ENCODE measurements at places on chromosomes 7 and 10.

DNA sequence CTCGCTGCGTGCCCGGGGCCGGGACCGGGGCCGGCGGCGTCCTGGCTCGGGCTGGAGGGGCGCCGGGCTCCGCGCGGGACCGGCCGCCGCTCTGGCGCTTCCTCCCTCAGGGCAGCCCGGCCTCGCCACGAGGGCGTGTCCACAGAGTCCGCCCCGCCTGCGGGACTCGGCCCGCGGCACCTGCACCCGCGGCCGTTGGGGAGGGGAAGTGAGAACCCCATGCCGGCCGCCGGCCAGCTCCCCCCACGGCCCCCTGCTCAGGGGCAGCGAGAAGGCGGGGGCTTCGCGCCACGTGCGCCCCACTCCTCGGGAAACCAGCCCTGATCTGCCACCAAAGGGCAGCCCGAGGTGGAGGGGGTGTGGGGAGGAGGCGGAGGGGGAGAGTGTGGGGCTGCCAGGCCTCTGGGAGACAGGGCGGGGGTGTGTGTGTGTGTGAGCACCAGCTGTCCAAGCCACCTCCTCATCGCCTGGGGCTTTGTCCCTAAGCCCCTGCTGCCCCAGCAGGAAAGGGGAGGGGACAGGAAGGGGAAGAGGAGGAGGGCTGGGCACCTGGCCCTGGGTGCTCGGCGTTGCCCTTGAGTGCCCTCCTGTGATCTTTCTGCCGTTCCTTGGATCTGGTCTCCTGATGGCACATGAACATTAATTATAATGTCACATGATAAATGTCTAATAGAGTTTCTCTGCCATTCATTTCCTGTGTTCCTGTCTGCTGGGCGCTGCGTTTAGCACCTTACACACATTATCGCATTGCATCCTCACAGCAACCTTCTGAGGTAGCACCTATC, at the start of gene PIK3AP1:
PIK3AP1 (minus strand) TSS at position 93 of the 785 bp plus-strand sequence. CDS start 120 bp downstream, outside the sequence.
- DNase-seq: peak; percentile 43

- no peak for DNase-seq
Observed at GRCh38 chr7:44290252-44290620, 35.2 kb downstream of the CAMK2B start.

DNA sequence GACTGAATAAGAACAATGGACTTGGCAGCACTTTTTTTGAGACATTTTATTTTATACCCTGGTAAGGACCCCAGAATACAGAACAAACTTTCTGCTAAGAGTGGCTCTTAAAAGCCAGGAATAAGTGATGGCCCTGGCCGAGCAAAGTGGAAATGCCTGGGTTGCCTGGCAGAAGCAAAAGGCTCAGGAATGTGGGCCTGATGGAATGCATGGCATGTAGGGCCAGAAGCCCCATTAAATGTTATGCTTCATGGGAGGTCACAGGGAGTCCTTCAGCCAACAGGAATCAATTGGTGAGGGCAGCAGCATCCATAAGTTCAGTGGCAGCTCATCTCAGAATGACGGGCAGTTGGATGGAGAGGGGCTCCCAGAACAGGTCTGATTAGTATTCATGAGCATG, 301.5 kb upstream of the CACNA2D1 start:
- no peak for DNase-seq

GRCh38 chr10:18293536-18294510, 153.6 kb downstream of the CACNB2 start:
- no peak for DNase-seq

DNA sequence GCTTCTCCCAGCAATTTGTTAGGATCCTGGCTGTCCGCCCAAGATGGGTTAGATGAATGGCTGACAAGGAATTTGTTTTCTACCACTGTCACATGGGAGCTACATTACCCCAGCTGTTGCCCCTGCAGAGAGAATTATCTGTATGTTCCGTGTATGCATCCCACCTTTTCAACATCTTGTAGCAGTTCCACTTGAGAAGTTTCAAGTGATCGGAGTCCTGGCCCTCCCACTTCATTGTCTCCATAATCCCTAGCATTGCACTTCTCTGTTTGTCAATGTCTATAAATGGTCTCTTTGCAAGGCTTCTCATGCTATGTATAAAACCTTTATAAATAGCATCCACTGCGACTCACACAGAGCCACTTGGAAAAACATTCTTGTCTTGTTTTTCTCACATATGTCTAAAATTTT, 972.5 kb downstream of the CNTNAP2 start:
- no peak for DNase-seq

DNA sequence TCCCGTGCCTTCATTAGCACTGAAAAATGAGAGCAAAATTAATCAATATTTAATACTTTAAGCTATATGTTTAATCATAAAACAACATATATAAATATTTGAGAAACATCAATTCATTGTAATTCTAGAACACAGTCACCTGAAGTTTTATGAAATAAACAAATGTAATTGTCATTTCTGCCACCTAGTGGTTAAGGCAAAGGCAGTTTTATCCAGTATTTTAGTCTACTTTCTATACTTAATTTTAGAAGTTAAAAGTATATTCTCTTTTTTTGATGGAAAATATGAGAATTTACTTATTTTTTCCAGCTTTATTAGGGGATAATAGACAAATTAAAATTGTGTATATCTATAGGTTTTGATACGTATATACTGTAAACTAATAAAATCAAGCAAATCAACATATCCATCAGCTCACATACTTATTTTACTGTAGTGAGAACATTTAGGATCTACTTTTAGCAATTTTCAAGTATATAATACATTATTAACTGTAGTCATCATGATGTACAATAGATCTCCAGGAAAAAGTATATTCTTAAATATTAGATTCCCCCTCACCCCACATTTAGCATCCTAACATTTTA, 16.9 kb downstream of the PCGF6 start:
- DNase-seq: no peak

DNA sequence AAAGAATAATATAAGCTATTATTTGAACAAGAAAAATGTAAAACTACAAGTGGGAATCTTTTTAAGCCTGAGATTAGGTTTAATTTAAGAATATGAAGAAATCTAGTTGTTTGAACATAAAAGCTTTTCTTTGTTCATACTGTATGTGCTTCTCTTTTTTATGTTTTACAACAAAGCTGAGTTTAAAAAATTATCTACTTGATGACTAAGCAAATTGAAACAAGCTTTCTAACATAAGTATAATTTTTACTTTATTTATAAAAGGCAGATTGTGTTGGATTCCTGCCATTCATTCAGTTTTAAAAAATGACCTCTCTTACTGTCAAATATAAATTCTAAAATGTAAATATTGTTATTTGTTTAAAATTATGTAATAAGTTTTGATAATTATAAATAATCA, 958.2 kb downstream of the DNAJB9 start:
- DNase-seq: no peak

DNA sequence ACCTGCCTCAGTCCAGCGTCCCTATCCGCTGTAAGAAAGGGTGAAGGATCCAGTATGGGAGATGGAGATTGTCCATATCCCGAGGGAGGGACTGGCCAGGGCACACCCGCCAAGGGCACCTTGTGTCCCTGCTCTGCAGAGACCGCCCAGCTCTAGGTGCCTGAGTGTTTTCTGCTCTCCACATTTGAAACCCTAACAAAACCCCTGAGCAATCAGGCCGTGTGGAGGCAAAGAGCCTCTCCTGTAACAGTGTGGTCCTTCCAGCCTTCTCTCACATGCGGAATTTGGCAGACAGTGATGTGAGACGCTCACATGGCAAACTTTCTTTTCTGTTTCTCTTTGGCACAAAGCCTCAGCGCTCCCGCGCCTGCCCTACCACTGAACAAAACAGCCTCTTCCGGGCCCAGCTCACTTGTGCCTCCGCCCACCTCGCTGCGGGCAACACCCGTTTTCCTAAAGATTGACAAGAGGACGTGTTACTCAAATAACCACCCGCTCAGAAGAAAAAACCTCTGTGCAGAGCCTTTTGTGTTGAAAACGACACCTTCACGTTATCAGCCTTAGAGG, 514.8 kb downstream of the DNAJB6 start:
- no peak for DNase-seq

DNA sequence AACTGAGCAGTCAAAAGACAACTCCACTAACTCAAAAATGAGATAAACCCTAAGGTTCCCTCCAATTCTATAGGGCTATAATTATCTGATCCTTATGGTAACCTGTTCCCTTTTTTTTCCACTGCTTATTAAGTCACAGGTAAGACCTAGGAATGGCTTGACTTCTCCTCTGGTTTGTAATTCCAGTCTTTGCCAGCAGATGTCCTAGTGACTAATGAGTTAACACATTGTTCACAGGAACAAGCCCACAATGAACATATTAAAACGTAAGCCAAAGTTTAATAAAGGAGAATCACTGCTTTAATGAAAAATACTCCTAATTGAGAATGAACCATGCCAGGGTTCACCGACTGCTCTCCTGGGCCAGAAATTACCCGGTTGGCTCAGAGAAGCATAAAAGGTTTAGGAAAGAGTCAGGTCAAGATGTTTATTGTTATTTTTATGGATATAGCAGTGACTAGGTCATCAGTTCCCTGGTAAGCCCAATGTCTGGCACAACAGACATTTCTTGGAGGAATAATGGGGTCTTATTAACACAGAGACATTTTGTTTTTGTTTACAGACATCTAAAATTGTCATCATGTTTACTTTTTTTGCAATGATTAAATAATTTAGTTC, 120.1 kb downstream of the ELAPOR2 start:
- peak; percentile 74 for DNase-seq

- DNase-seq: peak; percentile 21
Observed at GRCh38 chr10:79021331-79021907, 47.3 kb upstream of the ZMIZ1 start.

DNA sequence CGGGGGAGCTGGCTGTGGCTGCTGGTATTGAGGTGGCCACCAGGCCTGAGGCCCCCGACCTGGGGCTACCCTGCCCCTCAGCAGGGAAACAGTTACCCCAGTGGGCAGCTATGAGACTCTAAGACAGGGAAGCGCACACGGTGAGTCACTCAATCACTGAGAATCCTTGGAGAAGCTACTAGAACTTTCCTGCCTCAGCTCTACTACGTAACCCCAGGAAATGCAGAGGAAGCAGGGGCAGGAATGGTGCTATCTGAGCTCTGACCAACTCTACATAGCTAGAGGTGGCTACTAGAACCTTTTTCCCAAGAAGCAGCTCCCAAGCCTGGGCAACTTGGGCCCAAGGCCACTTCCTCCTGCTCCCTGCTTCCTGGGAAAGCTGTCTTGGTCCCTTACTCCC, 11.8 kb downstream of the DNAJB12 start:
- no peak for DNase-seq

GRCh38 chr7:101874028-101874427, 56.6 kb downstream of the CUX1 start:
- no peak for DNase-seq

DNA sequence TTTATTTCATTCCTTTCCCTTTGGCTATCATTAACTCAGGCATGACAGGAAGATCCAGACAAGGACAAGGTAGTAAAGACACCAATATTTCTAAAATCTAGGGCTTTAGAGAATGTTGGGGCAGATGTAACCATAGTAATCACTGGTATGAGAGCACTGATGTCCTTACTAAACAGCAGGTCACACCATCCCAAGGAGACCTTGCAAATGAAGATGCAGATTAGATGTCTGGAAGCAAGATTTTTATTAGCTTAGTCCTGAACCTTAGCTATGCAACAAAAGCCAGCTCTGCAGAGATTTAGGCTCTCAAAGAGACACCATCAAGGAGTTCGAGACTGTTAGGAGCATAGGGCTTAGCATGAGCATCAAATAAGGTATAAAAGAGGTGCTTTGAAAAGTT, 23.6 kb upstream of the FRA10AC1 start:
- no peak for DNase-seq

DNA sequence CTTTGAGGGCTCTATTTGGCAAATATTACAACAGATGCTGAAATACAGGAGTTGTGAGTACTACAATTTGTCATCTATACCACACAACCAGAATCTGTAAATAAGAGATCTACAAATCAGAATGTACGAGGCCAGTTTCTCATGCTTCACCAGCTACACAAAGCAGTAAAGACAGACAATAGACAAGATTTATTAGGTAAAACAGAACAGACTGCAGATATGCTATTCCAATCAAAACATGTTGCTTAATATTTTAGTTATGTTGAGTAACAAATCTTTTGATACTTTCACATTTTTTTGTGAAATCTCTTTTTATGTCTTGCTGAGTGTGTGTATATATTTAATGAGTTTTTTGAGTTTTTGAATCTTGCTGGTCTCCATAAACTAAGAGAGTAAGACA, 109.1 kb downstream of the CHCHD3 start:
- no peak for DNase-seq

GRCh38 chr10:30353851-30354250, 4.8 kb upstream of the MTPAP start:
- no peak for DNase-seq

DNA sequence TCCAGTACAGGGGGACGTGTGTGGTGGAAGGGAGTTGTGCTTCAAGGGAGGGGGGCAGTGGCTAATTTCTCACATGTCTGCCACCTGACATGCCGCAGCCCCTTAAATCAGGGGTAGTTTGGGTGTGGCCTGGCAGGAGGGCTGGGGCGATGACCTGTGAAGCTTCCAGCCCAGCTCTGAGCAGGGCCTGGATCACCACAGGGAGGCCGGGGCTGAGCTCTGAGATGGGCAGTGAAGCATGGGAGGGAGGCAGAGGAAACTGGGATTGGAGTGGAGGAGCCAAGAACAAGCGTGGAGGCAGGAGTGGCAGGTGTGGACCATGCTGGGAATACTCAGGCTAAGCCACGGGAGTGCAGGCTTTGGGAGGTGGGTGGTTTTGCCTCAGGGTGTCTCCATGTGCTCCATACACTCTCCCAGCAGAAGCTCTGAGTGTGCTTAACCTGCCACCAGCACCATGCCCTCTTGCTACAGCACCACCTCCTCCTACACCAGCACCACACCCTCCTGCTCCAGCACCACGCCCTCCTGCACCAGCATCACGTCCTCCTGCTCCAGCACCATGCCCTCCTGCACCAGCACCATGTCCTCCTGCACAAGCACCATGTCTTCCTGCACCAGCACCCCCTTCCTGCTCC, 99.3 kb upstream of the SHH start:
- no peak for DNase-seq

- DNase-seq: no peak
Observed at GRCh38 chr10:64115908-64116643, 594.9 kb downstream of the REEP3 start.

GRCh38 chr10:60781661-60782060, 3.4 kb downstream of the CDK1 start:
- no peak for DNase-seq

DNA sequence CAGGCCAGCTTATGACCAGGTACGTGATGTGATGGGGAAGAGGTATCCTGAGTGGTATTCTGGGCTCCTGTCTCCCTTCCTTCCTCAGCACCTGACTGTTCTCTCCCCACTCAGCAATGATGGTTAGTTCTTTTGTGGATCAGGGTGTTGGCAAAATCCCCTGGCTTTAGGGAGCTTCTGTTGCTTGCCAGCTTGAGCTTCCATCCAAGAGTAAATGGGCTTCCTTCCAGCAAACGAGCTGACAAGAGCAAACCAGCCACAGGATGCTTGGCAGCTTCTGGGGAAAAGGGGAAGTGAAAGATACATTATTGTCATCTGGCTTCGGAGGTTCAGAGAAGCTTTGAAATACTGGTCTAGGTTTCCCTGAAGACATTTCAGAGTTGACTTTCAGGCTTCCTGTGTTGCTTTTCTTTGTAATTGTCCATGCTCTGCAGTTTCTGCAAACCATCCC, 5.2 kb downstream of the DUSP5 start:
- no peak for DNase-seq

Measured in Caco-2 (cell line).